Stimulated activated CD4-positive, alpha-beta T cell treated with anti-CD3 and anti-CD28 coated beads, Interleukin-4, amount 100 ng/mL, for 48 hours (primary cell): ENCODE measurements at places on chromosomes 16 and 17.
A peak's percentile ranks its signal among the peaks of the same experiment; 100 is the strongest.

- DNase-seq = no peak
These were observed 290.1 kb downstream of the MAP2K4 start for GRCh38 chr17:12310811-12311210.

DNA sequence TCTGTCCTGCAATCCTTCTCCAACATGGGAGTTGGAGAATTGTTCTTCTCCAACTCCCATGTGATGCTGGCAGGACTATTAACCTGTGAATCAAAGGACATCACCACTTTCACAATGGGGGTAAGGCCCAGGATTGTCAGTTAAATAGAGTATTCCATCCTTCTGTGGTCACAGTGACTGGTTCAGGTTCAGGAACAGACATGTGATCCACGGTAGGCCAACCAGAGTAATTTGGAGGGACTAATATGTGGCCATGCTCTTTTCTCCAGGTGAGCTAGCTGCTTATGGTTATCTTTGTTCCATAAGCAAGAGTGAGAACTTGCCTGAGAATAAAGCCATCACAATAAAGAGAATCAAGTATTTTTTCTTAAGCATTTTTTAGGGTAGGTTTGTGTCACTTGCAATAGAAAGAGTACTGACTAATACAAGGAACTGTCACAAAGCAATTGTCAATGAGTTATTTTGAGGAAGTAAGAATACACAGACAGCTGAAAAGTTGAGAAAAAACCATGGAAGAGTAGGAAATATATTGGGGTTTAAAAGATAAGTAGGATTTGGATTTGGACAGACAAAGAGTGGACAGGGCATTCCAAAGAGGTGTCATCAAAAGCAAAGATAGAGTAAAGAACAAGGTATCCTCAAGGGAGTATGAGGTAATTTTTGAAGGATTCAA, 63.4 kb downstream of the BRIP1 start:
- DNase-seq = no peak

DNA sequence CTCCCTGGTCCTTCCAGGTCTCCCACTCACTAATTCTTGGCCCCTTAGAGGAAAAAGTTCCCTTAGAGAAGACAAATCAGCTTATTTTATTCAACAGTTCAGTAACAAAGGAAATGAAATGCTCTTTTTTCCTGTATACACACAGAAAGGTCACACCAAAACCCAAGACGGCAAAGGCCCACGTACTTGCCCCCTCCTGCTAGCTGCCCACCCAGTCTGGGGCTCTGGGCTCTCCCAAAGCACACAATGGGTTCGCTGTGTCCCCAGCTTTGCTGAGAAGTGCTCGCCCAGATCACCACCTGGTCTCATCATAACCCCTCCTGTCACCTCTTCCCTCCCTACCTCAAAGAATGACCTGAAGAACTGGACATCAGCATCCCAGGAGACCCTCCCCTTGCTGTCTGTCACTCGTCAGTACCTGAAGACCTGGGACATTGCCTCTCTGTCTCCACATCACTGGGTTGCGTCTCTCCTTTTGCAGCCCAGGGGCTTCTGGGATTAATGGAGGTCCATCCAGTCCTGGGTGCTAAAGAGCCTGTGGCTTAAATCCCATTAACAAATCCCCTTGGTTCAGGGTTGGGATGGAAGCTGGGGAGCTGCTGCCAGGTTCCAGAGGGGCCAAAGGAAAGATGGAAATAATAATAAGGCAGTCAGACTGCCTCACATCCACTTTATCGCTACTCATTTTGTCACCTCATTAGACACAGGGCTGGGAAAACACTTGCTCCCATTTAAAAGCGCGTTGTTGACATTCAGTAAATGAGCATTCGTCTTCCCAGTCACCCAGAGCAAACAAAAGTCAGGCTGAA, 3.3 kb downstream of the SLC6A4 start:
- no peak for DNase-seq

DNA sequence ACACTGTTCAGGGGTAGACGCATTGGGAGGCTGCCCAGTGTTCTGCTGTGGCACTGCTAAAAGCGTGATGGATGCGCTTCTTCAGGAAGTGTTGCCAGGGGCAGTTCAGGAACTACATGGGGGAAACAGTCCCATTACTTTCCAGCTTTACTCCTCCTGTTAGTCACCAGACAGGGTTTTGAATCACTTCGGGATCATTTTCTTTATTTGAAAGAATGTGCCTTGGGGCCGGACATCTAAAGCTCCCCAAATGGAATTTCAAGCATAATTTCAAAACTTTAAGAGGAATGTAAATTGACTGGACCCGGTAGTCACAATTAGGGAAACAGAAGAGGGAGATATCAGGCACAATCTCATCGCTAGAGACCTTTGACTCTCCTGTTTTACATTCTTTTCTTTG, 1.3 kb upstream of the KRTAP2-1 start:
- DNase-seq = no peak

DNA sequence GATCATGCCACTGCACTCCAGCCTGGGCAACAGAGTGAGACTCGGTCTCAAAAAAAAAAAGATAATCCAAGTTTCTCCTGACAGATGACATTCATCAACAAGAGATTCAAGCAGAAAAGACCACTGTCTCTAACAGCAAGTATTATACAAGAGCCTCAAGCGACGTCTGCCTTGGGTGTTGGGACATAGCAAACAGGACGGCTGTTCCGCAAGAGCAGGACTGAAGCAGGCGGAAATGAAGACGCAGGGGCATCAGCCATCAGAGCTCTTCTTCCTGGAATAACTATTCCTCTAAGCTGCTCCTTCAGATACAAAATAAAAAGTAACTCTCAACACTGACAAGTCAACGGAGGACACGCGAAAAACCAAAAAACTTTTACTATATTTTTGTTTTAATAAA, 54.0 kb downstream of the ANKRD11 start:
- DNase-seq = no peak

DNA sequence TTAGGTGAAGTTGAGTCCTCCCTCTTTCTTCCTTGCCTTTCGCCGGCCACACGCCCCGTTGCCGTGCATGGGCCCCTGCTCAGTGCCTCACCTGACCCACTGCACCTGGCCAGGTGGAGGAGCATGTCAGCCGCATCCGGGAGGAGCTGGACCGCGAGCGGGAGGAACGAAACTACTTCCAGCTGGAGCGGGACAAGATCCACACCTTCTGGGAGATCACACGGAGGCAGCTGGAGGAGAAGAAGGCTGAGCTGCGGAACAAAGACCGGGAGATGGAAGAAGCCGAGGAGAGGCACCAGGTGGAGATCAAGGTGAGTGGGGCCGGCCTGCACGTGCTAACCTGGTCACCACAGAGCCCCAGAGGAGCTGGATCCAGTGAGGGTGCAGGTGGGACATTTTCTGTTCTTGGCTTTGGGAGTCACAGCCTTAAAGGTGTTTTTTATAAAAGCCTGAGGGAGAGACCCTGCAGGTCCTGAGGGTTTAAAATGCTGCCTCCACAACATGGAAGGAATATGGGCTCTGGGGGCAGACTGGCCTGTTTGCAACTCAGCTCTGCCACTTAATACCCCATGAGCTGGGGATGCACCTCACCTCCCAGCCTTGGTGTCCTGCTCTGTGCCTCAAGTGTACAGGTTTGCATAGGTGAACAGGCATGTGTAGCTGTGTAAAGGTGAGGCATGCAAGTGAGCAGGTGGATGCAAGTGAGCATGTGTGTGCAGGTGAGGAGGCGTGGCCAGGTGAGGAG, 12.1 kb upstream of the DBNDD1 start:
- DNase-seq = no peak

- DNase-seq = no peak
These were observed 75.1 kb downstream of the SHISA9 start for GRCh38 chr16:12976496-12976895.

DNA sequence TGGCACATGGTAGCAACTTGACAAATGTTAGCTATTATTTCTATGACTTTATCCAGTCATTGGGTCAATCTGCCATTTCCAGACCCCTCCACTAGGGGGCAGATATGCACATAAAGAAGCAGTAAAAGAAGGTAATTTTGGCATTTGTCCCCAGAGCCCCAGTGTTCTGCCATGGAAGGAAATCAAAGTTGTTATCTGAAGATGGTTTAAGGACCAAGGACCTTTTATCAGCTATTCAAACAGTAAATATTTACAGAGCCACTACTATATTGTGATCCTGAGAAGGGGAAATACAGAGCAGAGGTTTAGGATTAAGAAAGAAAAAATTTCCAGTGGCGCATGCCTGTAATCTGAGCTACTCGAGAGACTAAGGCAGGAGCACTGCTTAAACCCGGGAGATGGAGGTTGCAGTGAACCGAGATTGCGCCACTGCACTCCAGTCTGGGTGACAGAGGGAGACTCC, 20.0 kb downstream of the TRAF4 start:
- DNase-seq = peak; percentile 73

- no peak for DNase-seq
These were observed 5.0 kb downstream of the ZNF688 start for GRCh38 chr16:30566531-30566930.

DNA sequence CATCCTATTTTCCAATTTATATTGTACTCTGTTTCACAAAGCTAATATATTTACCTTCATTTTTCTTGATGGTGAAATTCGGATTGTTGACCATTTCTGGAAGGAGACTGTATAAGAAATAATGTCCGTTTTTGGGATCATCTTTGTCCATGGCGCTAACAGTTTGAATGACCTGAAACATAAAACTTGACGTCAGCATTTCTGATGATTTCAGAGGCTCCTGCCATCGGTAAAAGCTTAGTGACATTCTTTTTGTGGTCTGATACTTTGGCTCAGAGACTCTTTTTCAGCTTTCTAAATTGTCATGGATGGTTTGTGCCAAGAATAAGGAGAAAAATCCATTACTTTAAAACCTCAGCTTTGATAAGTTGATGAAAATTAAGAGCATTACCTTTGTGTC, 322.5 kb downstream of the CDH8 start:
- DNase-seq = no peak

DNA sequence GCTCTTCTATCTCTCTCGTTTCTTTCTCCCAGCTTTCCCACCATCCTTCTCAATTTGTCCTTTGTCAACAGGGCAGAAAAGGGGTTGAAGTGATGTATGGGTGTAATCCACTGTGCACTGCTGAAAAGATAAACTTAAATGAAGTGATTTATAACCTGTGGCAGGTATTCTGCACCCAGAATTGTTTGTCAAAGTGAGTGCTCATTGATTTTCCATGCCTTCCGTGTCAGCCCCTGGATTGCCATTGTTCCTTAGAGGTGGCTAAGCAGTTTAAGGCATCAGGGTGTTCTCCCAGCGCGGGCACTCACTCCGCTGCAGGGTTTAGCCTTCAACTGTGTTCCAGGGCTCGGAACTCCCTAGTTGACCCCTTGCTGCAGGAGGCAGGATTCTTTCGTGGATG, 82.9 kb downstream of the PITPNC1 start:
- DNase-seq = no peak

- no peak for DNase-seq
These were observed 8.0 kb upstream of the GNA13 start for GRCh38 chr17:65064452-65065019.

- DNase-seq = no peak
These were observed 122.3 kb upstream of the CIBAR2 start for GRCh38 chr16:85234310-85235204.

DNA sequence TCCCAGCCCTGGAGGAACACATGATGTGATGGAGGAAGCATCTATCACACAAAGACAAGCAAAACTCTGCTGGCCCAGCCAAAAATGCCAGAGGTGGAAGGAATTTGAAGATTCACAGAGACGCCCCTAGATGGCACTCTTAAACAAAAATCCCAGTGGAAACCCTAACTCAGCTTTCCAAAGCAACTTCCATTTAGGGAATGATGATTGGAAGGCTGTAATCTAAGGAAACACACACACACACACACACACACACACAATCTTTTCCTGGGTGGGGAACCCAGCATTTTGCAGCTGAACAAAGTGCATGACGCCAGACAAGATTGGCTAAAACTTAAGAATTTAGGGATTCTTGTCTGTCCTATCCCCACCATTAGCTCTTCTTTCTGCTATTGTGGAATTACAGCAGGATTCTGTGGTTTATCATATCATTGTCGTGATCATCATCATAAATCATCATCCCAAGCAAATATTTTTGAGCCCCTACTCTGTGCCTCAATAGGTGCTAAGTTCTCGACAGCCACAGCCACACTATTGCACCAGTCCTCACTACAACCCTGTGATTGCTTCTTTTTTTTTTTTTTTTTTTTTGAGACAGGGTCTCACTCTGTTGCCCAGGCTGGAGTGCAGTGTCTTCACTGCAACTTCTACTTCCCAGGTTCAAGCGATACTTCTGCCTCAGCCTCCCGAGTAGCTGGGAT, 1.6 kb upstream of the LDAF1 start:
- no peak for DNase-seq

DNA sequence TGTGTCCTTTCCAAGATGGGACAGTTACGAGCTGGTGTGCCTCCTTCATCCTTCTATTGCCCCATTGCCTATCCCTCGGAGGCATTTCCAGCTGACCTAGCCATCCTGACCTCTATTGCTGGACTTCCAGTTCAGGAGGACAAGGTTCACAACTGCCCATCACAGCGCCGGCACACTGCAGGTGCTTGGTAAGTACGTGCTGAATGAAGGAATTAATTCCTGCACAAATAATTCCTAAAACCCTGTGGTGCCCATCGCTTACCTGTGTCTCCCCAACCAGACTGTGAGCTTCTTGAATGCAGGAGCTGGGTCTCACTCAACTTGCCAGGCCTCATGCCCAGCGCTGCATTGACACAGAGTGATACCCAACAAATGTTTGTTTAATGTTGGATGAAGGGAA, 13.0 kb downstream of the ALOX15B start:
- DNase-seq = no peak

GRCh38 chr16:87678618-87679017, 76.3 kb downstream of the JPH3 start:
- no peak for DNase-seq

GRCh38 chr17:75828076-75828400, 16.2 kb downstream of the UNC13D start:
- DNase-seq = no peak

DNA sequence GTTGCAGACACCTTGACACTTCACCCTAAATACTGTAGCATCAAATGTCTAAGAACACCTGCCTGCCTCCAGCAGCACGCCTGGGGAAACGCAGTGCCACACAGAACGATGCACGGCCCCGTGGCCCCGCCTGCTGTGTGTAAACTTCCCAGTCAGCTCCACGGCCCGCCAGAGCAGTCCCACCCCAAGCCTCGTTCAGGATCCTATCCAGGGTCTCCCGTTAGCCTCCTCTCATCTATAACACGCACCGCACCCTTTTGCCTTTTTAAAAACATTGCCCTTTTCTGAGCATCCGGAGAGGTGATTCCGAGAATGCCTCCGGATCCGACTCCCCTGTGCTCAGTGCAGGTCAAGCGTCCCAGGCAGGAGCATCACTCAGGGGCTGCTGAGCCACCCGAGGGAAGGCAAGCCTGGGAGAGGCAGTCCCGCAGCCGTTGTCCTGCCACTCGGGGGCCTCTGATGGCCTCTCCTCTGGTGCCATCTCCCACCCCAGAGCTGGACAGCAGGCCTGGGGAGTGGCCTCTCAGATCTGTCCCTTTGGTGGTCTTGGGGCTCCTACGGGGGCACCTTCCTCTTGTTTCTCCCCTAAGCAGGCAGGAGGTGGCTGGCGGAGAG, 37.9 kb upstream of the SLC38A10 start:
- DNase-seq = no peak

DNA sequence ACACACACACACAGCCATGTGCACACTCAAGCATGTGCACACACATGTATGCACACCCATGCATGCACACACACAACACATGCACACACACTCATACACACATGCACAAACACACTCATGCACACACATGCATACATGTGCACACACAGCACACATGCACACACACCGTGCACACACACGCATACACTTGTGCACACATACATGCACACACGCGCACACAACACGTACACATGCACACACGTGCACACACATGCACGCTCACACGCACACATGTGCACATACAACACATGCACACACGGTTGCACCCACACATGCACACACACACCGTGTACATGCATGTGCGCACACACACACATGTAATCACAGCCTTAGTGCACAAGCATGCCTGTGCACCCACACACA, 230.4 kb upstream of the GSE1 start:
- DNase-seq = no peak
